Left ventricle myocardium inferior (tissue), 1 donor: ENCODE measurements at places on chromosomes 3 and 15. TPM values are rescaled to one million over a fixed set of nuclear protein-coding genes. Genes with fewer than 3 reads are reported as not detected.

GRCh38 chr3:38773528-38773927 is 42.5 kb downstream of the SCN10A start:
- DNase-seq = no peak

The CPEB1 gene
- 1.6 TPM for total RNA-seq

- no peak for DNase-seq
These were observed 618.6 kb downstream of the NLGN1 start for GRCh38 chr3:174016186-174016585.

The LRRK1 gene
- 3.0 TPM for total RNA-seq

GRCh38 chr3:101133652-101134051 is 140.4 kb upstream of the ABI3BP start:
- no peak for DNase-seq

GRCh38 chr15:85542895-85543331 is 162.5 kb downstream of the AKAP13 start:
- DNase-seq = no peak

DNA sequence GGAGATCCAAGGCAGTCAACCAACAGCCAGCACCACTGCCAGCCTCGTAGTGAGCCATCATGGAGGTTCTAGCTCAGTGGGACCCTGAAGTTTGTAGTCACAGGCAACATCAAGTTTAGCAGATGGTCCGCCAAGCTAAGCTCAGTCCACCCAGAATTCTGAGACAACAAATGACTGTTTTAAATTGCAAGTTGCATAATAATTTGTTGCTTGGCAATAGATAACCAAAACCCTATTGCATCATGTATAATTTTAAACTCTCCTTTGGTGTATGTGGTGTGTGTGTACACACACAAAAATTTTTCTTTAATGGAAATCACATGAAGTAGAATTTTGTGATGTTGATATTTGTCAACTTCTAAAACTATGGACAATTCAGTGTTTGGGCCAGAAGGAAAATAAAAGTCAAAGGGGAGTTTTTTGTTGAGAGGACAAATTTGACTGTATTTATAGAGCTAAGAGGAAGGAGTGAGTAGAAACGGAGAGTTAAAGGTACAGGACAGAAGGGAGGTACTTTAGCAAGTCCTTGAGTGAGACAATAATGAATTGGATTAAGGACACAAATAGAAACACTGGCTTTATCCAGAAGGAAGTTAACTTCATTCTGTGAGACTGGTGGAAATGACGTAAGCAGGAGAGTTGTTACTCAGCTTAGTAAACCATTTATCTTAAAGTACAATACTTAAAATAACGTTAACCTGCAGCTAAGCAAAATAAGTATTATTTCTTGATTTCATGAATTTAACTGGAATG is 83.6 kb downstream of the NCEH1 start:
- DNase-seq = no peak

GRCh38 chr15:101210466-101210865 is 41.4 kb downstream of the CHSY1 start:
- no peak for DNase-seq

DNA sequence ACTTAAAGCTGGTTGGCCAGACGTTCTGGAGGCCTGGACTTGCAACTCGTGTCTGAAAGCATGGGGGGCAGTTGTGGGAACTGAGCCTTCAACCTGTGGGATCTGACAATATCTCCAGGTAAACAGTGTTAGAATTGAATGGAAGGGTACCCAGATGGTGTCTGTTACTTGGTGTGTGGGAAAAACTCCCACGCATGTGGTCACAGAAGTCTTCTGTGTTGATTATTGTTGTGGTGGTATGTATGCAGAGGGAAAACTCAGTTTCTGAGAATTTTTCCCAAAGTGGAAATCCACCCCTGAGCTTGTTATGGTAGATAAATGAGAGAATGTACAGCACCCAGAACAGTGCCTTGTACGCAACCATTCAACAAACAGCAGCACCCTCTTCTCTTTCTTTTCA is 238.1 kb upstream of the ICE2 start:
- no peak for DNase-seq

The ATP2B2 gene
- total RNA-seq = not detected

DNA sequence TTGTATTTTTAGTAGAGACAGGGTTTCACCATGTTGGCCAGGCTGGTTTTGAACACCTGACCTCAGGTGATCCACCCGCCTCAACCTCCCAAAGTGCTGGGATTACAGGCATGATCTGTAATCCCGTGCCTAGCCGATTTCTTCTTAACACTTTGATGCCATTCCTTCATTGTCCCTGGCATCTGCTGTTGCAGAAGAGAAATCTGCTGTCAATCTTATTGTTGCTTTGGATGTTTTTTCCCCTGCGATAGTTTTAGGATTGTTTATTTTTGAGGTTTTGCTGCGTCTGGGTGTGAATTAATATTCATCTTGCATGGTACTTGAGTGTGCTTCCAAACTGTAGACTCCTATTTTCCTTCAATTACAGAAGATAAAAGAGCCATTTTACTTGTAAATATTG is 99.4 kb upstream of the ADAMTSL3 start:
- no peak for DNase-seq

The GAP43 gene
- 1.2 TPM for total RNA-seq

The RRP9 gene
- 8.6 TPM for total RNA-seq

The MEX3B gene
- 2.5 TPM for total RNA-seq

DNA sequence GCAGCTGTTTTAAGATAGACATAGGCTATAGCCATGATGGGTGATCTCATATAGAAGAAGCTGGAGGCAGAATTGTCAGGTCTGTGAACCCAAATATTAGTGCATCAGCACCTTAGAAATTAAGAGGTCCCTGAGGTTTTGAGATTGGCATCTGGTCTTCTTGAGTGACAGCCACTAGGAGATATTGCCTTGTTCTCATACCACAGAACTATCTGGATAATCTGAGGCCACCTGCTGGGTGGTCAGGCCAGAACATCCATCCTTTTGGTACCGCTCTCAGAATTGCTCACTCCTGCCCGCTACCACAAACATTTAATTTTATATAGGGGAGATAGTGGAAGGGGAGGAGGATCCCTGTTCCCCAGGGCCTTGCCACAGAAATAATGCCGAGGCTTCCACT is 210.6 kb upstream of the ZPLD1 start:
- no peak for DNase-seq

GRCh38 chr3:38454178-38454883 is 641 bp downstream of the ACVR2B start:
- peak; percentile 25 for DNase-seq

DNA sequence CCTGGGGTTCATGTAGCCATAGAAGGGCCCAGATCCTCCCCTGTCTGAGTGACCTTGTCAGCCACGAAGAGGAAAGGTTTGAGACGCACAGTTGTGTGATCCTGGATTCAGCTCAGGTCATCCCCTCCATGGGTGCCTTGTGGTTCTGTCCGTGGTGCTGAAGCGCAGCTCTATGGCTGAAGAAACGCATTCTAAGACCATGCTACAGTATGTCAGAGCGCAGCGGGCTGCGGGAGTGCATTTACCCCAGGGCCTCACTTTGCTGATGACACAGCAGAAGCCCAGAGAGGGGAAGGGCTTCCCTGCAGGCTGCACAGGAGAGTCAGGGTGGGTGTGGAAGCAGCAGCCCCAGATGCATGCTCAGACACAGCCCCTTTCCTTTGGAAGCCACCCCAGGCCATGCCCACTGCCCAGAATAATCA is 68.8 kb upstream of the IQSEC1 start:
- no peak for DNase-seq

- DNase-seq = no peak
These were observed 181.4 kb downstream of the GREM1 start for GRCh38 chr15:32899126-32899596.

DNA sequence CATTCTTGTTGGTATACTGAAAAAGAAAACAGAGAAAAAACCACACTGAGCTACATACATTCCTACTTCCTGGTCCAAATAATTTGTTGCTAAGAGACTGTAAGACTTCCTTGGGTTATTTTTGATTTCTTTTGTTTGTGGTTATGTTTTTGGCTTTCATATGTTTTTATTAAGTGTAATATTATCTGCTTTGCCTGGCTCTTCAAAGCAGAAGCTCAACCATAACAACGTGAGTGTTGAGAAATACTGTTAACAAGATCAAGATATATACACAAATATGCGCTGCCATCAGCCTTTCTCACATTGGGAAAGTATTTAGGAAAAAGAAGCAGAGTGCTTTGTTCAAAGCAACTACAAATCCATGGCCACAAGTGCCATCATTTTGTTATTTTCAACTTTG is 556.2 kb upstream of the CBLB start:
- no peak for DNase-seq

The EPHA6 gene
- 0.19 TPM for total RNA-seq

GRCh38 chr3:126481808-126482502 is 6.3 kb upstream of the ZXDC start:
- no peak for DNase-seq

DNA sequence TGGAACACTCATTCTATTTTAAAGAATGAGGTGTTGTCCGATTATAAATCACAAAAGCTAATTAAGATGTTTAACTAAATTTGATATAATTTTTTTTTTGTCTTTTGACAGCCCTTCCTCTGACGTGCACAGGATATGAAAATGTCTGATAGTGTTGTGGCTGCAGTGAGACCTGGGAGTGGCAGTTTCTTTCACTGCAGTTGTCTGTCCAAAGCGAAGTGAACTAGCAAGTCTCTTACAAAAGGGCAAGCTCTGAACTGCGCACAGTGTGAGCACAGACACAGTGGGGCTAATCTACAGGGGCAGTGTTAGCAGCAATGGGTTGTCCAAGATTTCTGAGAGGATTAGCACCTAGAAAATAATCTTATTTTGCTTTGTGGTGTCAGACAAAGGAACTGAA is 29.1 kb upstream of the MYRIP start:
- DNase-seq = no peak

The PEAK1 gene
- 75.2 TPM for total RNA-seq

DNA sequence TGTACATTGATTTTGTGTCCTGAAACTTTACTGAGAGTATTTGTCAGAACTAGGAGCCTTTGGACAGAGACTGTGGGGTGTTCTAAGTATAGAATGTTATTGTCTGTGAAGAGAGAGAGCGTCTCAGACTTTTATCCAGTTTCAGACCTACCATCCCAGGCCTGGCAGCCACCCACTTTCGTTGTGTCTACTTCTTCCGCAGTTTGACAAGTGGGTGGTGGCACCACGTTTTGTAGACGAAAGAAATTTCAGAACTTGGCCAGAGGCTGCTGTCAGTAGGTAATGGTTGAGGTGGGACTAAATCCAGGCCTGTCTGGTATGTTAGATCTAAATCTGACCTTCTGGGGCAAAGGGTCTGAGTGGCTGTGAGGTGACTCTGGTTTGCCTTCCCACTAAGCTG is 13.4 kb upstream of the TRAK1 start:
- DNase-seq = peak; percentile 42

The GABRR3 gene
- total RNA-seq = not detected

- DNase-seq = no peak
These were observed 555.1 kb upstream of the NAALADL2 start for GRCh38 chr3:174303907-174304560.

DNA sequence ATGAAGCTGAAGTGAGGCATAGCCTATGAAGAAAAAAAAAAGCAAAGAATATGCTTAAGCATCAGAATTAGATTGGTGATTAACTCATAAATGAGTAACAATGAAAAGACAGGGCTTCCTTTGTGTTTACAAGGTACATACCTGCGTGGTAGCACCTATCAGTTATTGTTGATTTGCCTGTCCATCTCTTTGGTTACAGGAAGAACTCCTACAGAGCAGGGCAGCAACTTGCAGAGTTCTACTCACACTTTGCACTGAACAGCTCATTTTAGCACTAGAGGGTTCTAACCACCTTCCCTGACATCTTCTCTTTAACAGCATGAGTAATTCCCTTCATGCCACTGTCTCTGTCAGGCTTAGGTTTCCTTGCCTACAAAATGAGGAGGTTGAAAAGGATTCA is 166.0 kb downstream of the DPH6 start:
- DNase-seq = no peak

DNA sequence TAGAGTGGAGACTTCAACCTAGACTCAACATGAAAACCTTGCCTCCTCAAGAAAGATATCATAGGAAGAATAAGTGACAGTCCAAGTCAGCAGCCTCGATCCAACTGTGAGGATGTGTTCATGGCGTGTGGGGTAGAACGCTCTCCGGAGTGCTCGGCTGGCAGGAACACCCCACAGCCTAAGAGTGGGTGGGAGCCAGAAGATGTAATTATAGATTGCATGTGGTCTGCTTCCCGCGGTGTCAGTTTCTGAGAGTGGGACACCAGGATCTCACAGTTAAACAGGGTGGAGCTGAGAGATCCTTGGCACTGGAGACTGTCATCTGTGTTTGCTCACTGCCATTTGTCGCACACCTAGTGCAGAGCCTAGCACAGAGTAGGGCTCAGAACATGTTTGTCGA is 158.0 kb downstream of the CTNNB1 start:
- DNase-seq = no peak

- DNase-seq = no peak
These were observed 45.7 kb downstream of the UBP1 start for GRCh38 chr3:33394403-33395054.

- DNase-seq = no peak
These were observed 845.4 kb downstream of the NAALADL2 start for GRCh38 chr3:175704366-175705055.

The IGF1R gene
- 37.2 TPM for total RNA-seq

DNA sequence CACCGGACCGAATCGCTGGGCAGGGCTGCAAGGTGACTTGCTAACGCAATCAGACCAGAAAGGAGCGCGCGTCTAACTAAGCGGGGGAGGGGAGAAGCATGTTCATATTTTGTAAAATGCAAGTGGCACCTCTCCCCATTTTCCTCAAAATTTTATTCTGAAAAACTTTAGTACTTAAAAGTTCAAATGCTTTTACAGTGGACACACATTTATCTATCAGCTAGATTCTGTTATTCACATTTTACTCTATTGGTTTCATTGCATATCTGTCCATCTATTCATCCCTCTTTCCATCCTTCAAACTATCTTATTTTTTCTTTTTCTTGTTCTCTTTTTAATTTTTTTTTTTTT is 46.1 kb upstream of the KLHL25 start:
- no peak for DNase-seq

DNA sequence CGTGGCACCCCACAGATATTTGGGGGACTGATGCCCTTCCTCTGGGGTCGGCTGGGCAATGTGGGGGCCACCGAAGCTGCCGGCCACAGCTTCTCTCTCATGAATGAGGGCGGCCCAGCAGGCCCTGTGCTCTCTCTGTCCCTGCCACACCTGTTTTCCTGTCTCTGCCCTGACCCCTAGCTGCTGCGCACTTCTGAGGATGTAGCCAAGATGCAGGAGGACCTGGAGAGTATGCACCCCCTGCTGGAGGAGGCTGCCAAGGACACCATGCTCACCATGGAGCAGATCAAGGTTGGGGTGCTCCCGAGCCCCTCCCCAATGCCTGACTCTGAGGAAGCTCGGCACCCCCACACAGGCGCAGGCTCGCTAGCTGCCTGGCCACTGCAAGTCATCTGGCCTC is 59.7 kb downstream of the SEMA3G start:
- DNase-seq = no peak

GRCh38 chr3:139187154-139187553 is 142.5 kb upstream of the PRR23C start:
- no peak for DNase-seq

- no peak for DNase-seq
These were observed 140.3 kb downstream of the FEZF2 start for GRCh38 chr3:62233065-62233464.

- no peak for DNase-seq
These were observed 285.8 kb upstream of the GADL1 start for GRCh38 chr3:31180274-31180673.

- no peak for DNase-seq
These were observed 247.0 kb downstream of the STXBP5L start for GRCh38 chr3:121155028-121155427.
